Astrocyte of the spinal cord (primary cell): ENCODE measurements at places on chromosomes 7 and 10.

DNA sequence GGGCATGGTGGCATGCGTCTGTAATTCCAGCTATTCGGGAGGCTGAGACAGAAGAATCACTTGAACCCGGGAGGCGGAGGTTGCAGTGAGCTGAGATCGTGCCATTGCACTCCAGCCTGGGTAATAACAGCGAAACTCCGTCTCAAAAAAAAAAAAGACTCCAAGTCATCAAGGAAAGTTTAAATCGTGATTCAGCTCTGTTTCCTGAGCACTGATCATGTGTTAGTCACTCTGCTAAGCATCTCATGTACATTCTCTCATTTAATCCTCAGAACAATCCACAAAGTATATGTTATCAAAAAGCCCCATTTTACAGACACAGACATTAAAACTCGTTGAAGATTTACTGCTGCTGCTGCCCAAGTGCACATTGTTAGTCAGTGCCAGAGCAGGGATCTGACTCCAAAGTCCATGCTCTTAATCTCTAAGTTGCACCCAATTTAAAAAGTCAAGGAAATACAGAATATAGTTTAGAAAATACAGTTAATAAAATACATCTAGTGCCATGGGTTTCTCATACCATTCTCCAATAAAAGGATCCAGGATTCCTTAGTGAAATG, 6.2 kb downstream of the PIK3AP1 start:
- peak; percentile 29 for DNase-seq

DNA sequence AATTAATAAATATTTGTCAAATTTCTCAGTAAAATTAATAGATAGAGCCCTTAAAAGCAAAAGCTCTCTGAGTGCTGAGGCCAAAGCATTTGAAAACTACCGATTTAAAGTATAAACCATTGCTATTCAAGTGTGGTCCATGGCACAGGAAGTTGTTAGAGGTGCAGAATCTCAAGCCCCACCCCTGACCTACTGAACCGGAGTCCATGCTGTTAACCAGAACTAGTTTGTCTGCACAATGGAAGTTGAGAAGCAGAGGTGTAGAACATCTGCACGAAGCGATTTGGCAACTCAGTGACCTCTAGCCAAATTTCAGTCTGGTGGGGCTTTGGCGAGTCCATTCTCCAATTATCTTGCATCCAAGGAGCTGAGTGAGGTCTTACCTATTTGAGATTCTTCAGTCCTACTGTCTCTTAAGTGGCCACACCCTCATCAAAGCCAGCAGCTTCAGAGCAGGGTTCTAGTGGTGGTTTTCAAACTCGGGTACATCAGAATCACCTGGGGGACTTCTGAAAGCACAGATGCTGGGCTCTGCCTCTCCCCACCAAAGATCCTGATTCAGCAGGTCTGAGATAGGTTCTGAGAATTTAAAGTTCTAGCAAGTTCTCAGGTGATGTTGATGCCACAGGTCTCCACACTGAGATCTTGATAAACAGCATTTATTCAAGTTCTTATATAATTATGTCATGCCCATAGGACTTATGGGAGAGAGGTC, 96.8 kb upstream of the SAMD8 start:
- no peak for DNase-seq

GRCh38 chr7:117888627-117889026, 15.4 kb upstream of the CTTNBP2 start:
- no peak for DNase-seq

GRCh38 chr7:38728145-38728544, 97.0 kb upstream of the AMPH start:
- peak; percentile 43 for DNase-seq

DNA sequence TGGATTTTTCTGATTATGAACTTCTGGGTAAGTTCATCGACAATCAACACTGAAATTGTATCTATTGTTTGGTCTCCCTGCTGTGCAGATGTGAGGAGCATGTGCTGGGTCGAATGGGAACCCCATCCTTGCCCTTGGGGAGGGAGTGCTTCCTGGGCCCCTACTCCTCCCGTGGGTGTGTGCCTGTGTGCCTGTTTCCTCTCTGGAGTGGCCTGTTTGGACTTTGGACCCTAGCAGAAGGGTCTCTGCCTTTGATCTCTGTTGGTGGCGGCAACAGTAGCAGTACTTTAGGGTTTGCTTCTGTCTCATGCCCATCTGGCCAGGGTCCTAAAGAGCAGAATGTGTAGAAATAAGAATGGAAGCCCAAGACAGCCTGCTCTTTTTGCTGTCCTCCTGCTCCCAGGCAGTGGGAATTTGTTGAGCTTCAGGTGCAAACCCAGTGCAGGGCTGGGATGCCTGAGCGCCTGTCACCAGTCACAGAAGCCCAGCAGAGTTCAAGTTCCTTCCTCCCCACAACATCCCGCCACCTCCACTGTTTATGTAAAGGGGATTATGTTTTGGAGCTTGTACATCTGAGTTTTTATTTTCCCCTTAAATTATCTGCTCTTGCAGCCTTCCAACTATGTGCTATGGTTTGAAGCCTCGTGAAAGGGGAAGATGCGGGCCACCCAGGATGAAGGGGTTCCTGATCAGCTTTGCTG, 1.5 kb upstream of the TACR2 start:
- no peak for DNase-seq

GRCh38 chr10:102674566-102674965, 30.3 kb downstream of the TRIM8 start:
- DNase-seq, result no peak
